NCI-H1092 (cell line): ENCODE measurements at places on chromosomes 12 and 14.

GRCh38 chr12:101490286-101490920 is 15.3 kb downstream of the SPIC start:
- peak; percentile 6 for DNase-seq

GRCh38 chr14:91271639-91272038 is 27.1 kb upstream of the GPR68 start:
- DNase-seq = no peak

- no peak for DNase-seq
Measured at GRCh38 chr12:77189901-77190416, 124.6 kb upstream of the E2F7 start.

DNA sequence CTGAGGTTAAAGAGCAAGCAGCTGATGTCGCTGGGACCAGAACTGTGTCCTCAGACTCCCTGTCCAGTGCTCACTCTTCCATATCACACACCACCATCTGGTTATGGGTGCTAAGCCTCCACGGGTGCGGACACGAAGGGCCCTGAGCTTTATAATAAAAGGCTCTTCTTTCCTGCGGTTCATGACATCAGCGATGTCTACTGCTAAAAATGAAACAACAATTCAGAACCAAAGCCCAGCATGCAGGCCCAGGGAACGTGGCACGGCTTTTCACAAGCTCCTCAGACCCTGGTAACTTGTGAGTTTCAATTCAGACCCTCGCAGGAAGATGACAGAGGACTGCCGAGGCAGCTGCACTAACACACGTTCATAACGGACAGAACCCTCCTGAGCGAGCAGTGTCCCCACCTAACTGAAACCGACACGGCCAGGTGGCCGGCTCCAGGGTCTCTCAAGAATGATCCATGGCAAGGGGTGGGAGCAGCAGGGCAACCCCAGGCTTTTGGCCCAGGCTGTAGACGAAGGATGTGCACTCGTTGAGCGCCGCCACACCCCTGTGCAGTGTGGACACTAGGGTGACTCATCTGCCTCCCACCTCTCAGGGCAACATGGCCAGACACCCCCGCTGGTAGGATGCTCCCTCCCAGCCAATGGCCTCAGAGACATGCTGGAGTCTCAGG is 180.3 kb downstream of the CALM1 start:
- DNase-seq = no peak

- DNase-seq = no peak
Measured at GRCh38 chr12:120237360-120238171, 28.0 kb downstream of the PXN start.

GRCh38 chr12:99389751-99390150 is 257.8 kb upstream of the GARIN6 start:
- DNase-seq = no peak

DNA sequence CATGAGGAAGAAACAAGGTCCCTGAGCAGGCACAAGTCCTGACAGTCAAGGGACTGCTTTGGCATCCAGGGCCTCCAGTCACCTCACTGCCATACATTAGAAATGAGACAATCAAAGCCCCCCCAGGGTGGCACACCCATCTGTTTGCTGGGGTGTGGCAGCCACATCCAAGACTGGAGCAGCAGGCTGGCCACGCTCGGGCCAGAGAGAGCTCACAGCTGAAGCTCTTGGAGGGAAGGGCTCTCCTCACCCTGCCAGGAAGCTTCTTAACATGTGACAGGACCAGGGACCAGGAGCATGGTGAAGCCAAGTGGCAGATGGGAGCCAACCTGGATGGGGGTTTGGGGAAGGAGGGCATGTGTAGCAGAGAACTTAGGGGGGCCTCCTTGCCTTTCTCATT is 10.0 kb downstream of the CACNB3 start:
- no peak for DNase-seq

- DNase-seq = peak; percentile 5
Measured at GRCh38 chr14:76576047-76576741, 185.1 kb upstream of the VASH1 start.

DNA sequence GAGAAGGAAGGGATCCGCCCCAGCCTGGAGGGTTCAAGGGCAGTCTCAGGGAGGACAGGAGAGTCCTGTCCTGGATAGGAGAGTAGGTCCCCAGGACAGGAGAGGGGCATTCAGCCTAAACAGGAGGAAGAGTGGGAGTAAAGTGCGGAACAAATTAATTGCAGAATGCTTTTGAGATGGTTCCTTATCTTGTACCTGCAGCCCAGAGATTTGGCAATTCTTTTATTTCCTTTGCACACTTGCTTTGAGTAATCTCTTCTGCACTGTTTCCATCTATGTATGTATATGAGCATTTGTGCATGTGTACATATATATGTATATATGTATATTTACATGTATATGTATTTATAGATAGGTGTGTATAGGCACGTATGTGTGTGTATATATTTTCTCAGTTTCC is 22.7 kb downstream of the PLEK2 start:
- DNase-seq = no peak

DNA sequence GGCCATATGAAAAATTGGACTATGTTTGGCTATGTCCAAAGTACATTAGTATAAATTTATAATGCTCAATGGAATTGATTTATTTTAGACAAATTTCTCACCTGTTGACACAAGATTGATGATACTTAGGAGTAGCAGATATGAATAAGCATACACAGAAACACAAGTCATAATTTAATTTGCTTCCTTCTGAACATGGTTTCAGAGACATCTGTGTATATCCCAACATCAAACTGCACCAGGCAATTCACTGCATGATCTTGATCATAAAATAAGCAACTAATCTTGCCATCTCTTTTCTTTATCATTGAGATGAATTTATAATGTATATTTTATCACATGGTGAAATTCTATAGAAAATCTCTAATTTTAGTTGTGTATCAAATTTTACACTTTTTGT is 3.8 kb downstream of the CLECL1 start:
- DNase-seq = no peak

- no peak for DNase-seq
Measured at GRCh38 chr12:4172999-4173398, 100.6 kb upstream of the CCND2 start.

DNA sequence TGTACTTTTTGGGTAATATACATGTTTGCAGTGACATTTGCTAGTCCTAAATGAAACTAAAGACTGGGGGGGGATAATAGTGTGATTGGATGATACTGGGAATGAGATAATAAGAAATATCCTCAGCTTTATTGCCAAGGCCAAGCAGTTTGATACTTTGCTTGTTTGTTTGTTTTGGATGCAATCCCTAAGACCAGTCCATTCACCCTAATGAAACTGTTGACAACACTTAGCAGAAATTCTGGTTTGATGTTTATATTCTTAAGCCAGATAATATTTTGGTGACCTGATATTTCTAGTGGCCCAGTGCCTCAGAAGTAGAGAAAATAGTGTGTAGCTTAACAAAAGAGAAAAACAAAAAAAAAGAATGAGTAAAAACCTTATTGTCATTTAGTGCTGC is 1.8 kb downstream of the PHC1 start:
- DNase-seq = no peak

DNA sequence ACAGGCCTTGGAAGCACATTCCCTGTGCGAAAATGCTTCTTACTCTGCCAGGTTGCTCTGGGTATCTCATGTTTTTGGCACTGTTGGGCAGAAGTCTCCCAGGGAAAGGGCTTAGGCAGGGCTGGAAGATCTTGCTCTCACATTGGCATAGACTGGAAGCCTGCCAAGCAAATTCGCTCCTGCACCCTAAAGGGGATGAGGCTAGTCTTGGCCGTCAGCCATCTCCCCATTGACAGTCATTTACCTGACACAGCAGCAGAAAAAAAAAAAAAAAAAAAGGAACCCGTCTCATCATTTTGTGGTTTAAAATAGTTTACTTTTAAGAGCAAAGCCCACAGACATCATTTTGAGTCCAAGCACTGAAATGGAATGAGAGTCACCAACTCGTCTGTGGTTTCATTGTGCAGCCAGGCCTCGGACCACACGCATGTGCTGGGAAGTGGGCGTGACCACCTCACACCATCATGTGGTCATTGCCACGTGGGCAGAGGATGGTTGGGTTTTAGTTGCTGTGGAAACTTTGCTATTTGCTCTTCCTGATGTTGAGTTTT is 84.8 kb downstream of the NRXN3 start:
- DNase-seq = peak; percentile 86

DNA sequence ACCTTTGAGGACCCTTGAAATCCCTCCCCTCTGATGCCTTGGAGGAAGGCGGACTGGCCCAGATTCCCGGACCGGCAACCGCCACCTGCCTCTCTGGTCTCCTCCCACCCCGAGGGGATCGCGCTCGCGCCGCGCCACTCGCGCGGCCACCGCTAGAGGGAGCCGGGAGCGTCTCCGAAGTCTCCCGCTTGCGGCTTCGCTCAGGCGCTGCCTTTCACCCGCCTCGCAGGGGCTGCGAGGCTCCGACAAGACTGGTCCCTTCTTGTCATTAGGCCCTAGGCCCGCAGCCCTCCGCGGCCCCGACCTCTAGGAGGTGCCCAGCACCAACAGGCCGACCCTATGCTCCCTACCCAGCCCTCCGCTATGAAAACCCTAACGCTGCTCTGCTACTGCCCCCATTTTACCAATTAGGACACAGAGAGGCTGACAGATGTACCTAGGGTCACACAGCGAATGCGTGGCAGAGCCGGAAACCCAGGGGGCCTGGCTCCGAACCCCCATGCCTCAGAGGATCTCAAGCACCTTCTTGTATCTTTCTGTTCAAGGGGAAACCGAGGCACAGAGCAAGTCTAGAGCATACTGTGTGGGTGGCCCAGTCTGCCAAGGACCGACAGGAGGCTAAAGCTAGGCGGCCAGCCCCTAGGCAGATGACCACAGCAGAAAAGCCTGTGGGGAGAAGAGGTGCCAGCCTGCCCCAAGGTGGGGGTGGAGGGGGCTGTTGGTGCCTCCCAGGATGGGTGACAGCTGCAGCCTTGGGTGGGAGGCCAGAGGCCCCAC is 21.4 kb upstream of the VSX2 start:
- peak; percentile 53 for DNase-seq

DNA sequence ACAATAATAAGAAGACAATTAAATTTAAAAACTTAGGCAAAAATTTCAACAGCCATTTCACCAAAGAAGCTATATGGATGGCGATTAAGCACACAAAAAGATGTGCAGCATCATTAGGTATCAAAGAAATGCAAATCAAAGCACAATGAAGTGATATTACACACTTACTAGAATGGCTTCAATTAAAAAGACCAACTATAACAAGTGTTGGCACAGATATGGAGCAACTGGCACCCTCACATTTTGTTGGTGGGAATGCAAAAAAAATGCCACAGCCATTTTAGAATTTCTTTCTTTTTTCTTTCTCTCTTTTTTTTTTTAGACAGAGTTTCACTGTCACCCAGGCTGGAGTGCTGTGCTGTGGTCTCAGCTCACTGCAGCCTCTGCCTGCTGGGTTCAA is 1.9 kb upstream of the PRDM4 start:
- DNase-seq = no peak

DNA sequence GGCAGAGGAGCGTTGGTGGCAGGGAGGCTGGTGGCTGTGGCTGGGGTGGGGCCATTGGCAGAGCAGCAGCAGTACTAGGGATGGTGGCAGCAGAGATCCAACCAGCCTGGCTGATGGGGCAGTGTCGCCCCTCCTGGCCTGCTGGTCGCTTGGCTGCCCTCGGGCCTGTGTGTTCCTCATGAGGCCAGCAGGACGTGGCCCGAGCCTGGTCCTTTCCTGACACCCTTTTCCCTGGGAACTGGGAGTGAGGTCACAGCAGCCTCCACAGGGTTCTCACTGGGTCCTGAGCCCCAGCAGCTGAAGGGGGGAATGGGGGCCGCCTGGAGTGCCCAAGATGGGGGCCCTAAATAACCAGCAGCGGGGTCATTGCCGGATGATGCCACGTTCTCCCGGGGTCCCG is 46.1 kb downstream of the KIF26A start:
- DNase-seq = no peak
